ENCODE measurements at places on chromosomes 7 and 10.

DNA sequence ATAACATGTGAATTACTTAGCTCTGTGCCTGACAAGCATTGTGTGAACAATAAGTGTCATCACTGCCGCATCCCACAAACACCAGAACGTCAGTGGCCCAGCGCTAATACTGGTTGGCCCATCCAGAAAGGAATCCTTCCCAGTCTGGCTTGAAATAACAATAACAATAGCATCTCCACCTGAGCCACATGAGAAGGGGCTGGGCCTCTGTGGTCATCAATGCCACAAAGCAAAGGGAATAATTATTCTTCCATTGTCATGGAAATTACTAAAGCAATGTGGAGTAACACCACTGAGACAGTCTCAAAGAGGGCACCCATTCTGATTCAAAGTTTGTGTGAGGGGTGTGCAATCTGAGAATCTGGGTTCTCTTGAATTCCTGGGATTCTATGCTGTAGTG lies 105.7 kb upstream of the INHBA start:
- DNase-seq, result no peak

DNA sequence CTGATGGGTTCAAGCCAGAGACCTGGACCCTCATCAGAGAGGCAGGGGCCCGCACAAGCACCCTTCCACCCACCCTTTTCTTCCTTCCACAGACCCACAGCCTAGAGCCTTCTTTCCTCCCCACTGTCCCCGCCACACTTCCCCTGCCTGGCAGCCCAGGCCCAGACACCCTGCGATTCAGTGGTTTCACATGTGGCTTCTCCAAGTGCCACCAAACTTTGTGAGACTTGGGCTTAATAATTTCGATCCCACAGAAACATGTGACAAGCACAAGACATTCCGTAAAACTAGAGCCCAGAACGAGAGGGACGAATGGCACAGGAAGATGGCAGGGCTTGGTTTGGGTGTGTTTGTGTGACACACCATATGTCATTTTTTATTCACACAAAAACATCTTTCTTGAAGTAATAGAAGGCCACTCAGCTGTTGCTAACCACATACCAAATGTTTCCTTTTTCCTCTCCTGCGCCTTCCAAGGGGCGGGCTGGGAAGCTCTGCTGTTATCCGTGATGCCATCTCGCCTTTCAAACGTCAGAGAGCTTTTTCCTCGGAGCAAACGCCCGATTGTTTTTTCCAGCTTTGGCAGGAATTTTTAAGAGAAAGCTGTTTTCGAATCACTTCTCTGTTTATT lies 162.9 kb downstream of the GRK5 start:
- DNase-seq, result no peak

DNA sequence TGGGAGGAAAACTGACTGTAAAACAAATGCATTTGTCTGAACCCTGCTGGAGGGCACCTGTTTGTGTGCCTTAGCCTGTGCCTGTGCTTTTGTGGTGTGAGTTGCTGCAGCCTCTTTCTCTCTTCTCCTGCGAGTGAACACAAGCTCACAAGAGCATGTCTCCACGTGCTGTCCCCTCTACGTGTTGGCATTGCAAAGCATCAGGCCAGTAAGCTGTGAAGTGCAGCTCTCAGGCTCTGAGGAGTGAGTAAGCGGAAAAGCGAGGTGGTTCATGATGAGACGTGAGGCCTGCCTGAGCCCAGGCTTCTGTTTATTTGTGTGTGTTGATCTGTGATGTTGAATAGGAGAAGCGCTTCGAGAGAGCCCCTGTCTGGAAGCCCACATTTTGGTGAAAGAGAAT lies 85.6 kb upstream of the PDCD4 start:
- no peak for DNase-seq

- DNase-seq, result no peak
These were observed 6.6 kb upstream of the ITIH2 start for GRCh38 chr10:7696545-7696944.

GRCh38 chr7:128021366-128021765 lies 9.9 kb downstream of the LRRC4 start:
- DNase-seq, result no peak

GRCh38 chr7:99498546-99498944 lies 1.5 kb downstream of the ZNF394 start:
- no peak for DNase-seq

- no peak for DNase-seq
These were observed 816 bp upstream of the LRRC4 start for GRCh38 chr7:128031901-128032604.

GRCh38 chr7:1537535-1538412 lies 7.3 kb downstream of the MAFK start:
- DNase-seq, result no peak

DNA sequence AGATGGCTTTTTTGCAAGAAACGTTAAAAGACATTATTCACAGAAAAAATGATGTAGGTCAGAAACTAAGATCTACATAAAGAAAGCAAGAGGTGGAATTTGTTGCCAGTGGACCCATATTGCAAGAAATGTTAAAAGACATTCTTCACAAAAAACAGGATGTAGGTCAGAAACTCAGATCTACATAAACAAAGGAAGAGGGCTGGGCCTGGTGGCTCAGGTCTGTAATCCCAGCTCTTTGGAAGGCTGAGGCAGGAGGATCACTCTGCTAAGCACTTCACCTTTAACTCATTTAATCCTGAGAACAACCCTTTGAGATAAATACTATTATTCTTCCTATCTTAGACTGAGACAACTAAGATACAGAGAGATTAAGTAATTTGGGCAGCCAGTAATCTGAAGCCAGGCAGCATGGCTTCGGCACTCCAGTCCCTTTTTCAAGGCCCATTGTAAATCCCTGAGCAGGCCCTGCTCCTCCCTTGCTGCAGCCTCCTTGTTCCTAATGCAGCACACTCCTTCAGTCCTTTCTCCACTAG lies 11.6 kb downstream of the ZFAND4 start:
- DNase-seq, result no peak

GRCh38 chr7:33666531-33666930 lies 238.8 kb upstream of the BMPER start:
- DNase-seq, result no peak

DNA sequence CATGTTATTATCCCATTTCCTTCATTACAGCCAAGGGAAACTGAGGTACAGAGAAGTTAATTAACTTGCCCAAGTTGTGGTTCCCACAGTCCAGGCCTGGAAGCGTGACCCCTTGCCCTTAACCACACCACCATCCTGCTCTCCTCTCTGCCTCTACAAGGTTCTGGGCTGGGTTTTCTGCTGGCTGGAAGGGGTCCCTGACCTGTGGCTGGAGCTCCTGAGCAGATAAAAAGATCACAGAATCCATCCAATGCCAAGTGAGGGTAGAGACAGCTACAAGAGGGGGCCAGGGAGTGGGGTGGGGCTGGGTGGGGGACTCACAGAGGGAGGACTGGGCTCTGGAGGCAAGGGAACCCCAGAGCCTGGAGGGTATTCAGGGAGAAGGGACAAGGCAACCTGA lies 9.7 kb downstream of the ASB10 start:
- no peak for DNase-seq

DNA sequence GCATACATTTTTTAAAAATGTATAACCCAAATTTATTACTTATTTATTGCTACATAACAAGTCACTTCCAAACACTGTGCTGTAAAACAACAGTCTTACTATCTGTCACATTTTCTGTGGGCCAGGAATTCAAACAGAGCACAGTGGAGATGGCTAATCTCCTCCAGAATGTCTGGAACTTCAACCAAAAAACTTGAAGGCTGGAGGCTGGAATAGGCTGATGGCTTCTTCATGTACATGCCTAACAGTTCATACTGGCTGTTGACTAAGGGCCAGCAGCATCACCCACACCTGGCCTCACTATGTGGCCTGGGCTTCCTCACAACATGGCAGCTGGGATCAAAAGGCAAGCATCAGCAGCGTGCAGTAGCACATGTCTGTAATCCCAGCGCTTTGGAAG lies 92.4 kb upstream of the KMT2E start:
- no peak for DNase-seq

- no peak for DNase-seq
These were observed 1.9 kb downstream of the VWDE start for GRCh38 chr7:12401538-12402364.

DNA sequence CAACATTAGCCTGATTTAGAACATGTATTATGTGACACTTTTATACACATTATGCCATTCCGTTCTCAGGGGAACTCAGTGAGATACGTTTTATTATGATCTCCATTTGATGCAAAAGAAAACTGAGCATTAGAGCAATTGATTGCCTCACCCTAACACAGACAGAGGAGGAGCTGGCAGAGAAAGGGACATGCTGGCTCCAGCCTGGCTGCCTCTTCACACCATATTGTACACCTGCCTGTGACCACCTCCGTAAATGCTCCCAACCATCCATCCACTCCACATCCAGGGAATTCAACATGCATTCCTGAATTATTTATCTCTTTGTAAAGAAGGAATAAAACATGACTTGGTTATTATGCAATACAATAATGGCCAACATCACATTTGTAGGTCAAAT lies 195.0 kb upstream of the STK17A start:
- no peak for DNase-seq

GRCh38 chr7:126411032-126411820 lies 841.5 kb downstream of the GRM8 start:
- no peak for DNase-seq

DNA sequence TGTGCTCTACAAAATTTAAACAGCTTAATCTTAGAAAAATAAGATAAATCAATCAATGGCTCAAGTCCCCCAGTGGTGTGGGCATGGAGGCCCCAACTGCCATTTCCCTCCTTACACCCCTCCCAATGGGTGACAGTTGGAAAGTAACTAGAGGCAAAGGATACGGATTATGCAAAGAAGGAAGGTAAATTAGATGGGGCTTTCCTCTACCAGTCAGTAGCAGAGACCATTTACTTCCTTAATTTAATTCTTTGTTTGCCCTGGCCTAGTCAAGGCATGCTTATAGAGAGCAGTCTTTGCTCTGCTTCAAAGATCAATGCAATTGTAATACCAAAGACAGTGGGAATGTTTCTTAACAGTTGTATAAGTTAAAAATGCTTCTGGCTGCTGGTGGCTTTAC lies 63.3 kb upstream of the PAPSS2 start:
- no peak for DNase-seq

DNA sequence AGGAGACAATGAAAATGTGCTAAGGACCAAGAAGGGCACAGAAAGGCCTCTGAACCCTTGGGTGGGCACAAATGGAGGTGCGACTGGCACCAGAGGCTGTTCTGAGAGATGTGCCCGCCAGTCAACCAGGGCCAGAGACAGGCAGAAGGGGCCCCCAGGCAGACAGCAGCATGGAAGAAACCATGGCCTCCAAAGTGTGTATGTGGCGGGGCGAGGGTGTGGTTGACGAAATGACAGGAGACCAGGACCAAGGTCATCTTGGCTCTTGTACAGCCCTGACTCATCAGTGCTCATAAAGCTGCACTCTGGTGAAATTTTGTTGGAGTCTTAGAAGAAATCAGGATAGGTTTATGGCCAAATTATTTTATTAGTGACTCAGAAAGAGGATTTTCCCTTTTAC lies 4.0 kb upstream of the MRPS24 start:
- no peak for DNase-seq

DNA sequence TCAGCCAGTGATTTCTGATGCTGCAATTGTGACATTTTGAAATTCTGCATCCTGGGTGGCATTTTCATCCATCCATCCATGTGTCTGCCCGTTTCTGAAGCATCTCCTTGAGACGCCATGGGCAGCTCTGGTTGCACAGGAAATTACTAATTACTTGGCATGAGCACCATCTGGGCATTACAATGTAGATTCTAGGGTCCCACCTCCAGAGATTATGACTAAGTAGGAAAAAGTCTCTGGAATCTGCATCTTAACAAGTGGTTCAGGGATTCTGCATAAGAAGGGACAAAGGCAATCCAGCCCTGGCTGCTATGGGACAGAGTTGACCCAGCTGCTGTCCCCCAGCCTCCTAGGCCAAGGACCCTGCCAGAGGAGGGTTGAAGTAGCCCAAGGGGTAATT lies 65.3 kb downstream of the CUZD1 start:
- no peak for DNase-seq

DNA sequence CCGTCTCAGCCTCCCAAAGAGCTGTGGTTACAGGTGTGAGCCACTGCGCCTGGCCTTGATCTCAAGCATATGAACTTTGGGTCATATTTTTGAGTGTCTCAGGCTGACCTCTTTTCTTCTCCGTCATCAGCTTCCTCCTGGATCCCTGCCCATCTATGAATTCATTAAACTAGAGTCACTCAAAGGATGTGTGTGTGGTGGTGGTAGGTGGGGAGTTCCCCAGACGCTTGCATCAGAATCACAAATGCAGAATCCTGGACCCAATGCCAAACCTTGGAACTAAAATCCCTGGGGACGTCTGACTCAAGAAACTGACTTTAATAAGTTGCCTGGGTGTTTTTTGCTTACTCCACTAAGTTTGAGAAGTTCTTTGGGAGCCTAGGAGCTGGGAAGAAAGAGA lies 6.7 kb upstream of the CREB5 start:
- DNase-seq, result no peak

GRCh38 chr10:96612055-96612830 lies 25.4 kb upstream of the TM9SF3 start:
- DNase-seq, result no peak

DNA sequence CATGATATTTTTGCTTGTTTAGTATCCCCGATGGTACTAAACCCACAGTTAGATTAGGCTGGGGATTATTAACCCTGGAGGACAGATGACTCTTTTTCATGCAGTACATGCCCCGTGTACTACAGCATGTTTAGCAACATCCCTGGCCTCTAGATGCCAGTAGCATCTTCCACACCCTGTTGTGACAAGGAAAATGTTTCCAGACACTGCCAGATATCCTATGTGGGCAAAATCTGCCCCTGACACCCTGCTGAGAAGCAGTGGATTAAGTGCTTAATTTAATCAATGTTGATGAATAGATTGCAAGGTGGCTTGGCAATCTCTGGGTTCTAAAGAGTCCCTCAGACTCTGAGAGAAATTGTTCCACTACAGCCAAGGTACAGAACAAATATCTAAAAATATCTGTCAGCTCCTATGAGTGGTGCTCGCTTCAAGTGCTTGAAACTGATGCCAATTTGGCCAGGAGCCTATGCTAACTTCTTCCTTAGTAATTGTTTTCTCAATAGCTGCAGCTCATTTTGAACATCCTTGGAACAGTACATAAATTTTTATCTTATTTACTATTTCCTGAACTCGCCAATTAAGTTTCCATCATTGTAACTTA lies 247.0 kb downstream of the SORCS1 start:
- no peak for DNase-seq

GRCh38 chr10:79148452-79149344 lies 79.9 kb downstream of the ZMIZ1 start:
- no peak for DNase-seq

DNA sequence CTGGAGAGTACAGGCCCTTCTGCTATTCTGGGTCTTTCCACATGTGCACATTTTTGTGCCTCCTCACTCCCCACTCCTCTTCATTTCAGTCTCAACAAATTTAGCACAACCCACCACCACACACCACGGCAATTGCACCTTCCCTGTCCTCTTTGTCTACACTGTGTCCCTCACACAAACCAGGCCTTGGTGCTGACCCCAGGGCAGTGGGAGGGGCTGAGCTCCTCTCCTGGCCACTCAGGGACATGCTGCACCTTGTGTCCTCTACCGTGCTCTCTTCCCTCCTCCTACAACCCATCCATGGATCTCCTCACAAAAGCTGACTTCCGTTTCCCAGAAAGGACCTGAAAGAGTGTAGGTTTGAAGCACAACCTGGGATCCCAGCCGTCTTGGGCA lies 90.9 kb upstream of the IKZF1 start:
- no peak for DNase-seq
